T follicular helper cell (primary cell): ENCODE measurements at places on chromosomes 1 and 21.

- no peak for DNase-seq
Observed at GRCh38 chr1:113247782-113248181, 142.5 kb upstream of the MAGI3 start.

- no peak for DNase-seq
Observed at GRCh38 chr1:74012583-74012982, 185.4 kb downstream of the LRRIQ3 start.

GRCh38 chr1:96987186-96987703 lies 265.7 kb downstream of the PTBP2 start:
- DNase-seq = no peak

GRCh38 chr1:230787471-230787870 lies 40.3 kb downstream of the CAPN9 start:
- DNase-seq = no peak

GRCh38 chr1:56979986-56980755 lies 14.4 kb upstream of the C8B start:
- no peak for DNase-seq

GRCh38 chr1:9426291-9426711 lies 113.0 kb upstream of the SLC25A33 start:
- peak; percentile 78 for DNase-seq

DNA sequence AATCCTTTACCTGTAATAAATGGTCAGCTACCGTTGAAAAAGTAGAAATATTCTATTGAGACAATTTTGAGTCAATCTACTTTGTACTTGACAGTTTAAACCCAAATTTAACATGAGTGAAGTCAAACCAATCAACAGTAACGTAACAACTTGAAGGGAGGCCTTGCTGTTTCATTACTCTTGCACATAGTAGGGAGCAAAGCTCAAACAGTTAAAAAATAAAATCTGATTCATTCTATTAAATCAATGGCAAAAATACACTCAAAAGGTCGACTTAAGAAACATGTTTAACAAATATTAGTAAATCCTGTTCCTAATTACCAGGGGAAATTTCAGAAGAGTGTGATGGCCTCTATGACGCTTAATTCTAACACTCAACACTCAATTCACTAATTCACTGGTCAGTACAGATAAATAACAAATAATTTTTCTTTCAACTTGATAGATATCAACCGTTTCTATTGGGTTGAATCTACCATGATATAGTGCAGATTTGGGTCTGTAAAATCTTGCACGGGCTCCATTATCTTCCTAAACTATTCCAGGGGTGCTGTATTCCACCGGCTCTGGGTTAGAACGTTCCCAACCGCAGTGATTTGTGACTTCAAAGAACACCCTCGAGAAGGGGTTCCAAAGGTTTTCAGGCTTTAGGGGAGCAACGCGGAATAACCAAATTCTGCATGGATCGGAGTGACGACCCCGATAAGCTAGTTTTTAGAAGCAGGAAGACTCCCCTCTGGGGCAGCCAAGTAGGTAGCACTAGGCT lies 1.4 kb downstream of the TARBP1 start:
- DNase-seq = no peak

GRCh38 chr1:209456878-209457277 lies 126.6 kb upstream of the CAMK1G start:
- DNase-seq = no peak

DNA sequence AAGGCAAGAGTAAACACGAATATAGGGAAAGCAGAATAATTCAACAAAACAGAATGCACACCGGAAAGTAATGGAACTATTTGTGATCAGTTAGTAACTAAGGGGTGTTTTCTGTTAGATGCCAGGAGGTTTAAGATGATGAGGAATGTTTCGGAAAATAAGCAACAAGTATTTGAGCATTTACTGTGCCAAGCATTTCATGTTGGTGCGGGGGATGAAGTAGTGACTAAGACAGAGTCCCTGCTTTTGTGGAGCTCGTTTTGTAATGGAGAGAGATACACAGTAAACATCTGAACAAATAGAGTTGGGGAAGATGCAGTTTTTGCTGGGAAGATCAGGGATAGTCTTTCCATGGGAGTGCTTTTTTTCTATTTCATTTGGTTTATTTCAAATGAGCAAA lies 78.7 kb downstream of the DYRK1A start:
- DNase-seq = no peak

DNA sequence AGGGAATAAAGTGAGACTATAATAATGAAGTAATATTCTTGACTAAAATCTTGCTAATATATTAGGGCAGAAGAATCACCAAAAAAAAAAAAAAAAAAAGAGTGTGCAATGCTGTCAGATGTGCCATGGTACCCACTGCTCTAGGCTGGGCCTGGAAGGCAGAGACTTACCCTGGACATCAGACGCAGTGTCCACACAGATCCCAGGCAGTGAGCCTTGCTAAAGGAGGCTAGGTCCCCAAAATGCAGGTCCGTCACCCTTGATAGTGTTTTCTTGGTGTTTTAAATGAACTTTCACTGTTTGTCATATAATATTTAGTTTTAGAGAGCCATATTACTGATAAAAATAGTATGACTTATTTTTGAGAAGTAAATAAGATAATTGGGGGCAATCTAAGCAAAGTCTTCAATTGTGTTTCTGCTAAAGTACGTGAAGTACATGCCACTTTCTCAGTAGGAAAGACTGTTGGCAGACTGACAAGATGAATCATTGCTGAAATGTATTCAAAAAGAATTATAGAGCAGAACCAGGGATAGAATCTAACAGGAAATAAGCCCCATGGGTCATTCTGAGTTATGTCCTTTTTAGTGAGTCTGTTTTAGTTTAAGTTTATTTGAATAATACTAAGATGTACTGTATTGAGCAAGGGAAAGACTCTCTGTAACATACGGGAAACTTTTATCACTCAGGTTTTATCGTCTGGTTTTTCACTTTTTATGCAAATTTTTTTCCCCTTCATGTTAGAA lies 74.6 kb upstream of the PDC start:
- DNase-seq = no peak

DNA sequence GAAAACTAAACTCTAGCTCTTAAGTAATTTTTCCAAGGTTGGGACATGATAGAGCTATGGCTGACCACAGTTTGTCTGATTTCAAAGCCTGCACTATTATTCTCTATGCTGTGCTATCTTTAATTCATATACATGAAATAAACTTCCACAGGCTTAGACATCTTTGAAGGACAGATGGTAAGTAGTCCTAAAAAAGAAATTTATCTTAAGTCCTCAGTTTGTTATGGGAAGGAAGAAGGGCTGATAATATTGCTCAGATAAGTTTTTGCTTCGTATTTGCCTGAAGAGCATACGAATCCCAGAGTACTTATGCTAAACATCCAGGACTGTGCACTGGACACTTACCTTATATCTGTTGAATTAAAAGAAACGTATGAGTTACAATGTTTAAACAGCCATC lies 39.6 kb downstream of the VCAM1 start:
- DNase-seq = no peak

GRCh38 chr1:225712391-225712790 lies 59.5 kb upstream of the ENAH start:
- DNase-seq = no peak

DNA sequence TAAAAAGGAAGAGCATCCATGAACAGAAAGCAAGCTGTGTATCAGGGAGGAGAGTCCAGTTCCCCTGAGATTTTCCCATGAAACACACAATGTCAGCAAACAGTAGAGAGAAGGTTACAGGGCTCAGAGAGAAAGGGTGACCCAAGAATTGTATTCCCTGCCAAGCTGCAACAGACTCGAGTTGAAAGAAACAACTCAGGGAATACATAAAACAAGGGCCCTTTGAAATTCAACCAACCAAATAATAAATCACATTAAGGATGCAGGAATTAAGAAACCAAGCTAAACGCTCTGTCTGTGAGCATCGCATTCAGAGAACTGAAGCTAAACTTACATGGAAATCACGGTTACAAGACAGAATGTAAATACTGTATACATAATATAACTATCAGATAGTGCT lies 20.2 kb downstream of the S100A16 start:
- no peak for DNase-seq

- DNase-seq = no peak
Observed at GRCh38 chr1:198281911-198282310, 125.1 kb downstream of the NEK7 start.

DNA sequence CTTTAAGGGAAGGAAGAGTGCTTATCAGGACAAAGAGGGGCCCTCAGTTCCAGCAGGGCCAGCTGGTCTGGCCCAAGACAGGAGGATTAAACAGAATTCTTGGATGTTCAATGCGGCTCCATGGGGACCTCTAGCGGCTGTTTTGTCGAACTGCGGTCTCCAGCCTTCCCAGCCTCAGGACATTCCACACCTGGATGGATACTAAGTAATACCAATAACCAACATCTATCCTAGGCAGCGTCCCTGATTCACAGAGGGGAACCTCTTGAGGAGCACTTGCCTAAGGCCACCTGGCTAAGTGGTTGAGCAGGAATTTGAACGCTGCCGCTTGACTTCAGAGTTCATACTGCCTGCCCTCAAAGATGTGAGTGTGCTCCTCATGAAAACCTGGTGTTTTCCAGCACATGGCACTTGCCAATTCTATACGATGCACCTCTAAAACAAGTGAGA lies 15.5 kb upstream of the CD247 start:
- peak; percentile 38 for DNase-seq

DNA sequence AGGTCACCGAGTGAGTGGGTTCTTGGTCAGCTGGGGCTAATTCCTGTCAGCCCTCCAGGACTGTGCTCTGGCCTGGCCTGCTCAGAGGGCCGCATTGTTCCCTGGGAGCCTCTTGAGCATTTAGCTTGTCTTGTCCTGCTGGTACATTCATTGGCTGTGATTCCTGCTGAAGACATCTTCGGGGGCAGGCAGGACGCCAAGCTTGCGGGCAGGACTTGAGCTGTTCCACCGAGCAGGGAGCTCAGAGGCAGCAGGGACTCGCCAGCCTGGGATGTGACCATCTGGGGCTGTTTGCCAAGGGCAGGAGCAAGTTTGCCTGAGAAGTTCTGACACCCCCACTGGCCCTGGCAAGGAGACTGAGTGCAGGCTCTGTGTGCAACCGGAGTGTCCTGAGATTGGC lies 7.0 kb upstream of the SLC26A9 start:
- no peak for DNase-seq

- DNase-seq = no peak
Observed at GRCh38 chr21:28856588-28857250, 136.0 kb downstream of the LTN1 start.

DNA sequence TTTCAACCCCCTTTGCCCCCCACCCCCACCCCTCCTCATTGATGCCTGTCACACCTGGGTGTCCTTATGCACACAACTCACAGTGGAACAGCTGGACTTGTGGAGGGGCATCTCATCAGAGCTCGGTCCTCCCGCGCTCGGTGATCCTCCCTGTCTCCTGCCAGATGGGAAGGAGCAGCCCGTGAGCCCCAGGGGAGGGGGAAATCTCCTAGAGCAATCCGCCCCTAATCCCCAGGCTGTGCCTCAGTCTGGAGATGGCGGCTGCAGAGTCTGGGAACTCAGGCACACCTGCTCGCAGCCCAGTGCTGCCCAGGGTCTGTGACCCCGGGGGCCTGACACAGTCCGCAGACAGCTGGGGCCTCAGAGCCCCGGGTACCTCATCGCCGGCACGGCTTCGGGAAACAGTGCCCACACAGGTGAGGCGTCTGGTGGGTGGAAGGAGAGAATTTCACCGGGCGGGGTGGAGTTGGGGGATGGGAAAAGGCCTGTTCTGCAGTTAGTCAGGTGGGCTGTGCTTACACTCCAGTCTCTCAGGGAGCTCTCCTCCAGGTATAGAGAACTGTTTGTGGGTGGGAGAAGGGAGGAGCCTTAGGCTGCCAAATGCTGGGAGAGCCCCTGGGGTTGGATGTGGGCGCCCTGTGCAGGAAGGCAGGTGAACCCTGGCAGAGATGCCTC lies 29.3 kb downstream of the TMCC2 start:
- no peak for DNase-seq

DNA sequence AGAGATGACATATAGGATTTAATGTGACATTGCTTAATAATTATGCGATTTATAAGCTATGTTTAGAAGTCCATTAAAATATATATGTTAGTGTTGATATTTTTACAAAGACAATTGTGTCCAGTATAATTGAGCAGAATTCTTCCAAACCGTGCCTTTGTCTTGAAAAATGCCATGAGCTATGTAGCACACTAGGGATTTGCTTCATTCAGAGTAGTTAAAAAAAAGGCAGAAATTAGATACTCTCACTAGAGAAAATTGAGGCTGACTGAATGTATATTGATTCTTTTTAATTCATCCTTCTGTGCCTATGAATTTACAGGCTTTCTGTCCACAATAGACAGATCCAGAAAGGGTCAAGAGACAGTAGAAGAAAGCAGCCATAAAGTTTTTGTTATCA lies 429.0 kb downstream of the NEGR1 start:
- DNase-seq = no peak

- DNase-seq = no peak
Observed at GRCh38 chr1:245551536-245551935, 396.8 kb downstream of the KIF26B start.

GRCh38 chr1:107389410-107390396 lies 248.9 kb downstream of the NTNG1 start:
- no peak for DNase-seq

DNA sequence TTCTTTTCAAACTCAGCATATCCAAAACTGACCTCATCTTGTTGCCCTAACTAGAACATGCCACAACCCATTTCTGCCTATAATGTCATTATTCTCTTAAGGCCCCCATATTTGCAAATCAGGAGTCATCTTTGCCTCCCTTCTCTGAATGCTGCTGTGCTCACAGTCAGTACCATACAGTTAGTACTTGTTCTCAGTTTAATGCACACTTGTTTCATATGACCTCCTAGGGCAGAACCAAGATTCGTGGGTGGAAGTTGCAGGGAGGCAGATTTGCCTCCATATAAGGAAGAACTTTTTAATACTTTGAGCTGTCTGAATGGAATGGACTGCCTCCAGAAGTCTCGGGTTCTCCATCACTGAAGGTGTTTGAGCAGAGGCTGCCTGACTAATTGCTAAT lies 9.2 kb downstream of the CAP1 start:
- DNase-seq = no peak

DNA sequence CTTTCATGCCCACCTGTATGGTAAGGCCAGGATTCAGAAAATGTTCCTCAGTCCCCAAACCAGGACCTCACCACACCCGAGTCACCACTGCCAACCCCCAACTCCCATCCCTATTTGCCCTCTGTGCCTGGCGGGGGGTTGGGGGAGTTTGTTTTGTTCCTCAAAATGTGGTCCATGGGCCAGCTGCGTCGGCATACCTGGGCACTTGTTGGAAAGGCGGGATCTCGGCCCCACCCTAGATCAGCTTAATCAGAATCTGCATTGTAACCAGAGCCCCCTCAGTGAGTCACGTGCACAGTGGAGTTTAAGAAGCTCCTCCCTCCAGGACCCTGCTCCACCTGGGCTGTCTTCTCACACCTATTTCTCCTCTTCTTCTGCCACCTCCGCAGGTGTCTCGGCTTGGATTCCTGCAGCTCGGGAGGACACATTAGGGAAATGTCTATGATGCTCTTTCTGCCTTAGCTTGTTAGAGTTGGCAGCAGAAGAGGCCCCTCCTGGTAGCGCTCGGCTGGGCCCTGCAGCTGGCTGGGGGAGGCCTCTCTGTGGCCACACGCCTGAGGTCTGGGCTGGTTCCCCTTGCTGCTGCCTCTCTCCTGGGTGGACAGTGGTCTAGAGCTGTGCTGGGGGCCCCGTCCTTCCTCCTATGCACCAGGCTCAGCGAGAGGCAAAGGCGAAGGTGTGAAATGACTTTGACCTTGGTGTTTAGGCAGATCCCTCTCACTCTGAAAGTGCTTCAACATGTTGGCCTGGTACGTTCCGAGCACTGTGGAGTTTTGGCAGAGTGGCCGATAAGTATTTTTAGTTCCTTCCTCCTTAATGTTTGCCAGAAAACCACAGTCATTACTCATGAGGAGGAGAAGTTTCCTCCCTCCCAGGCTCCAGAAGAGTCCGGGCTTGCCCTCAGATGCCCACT lies 41.8 kb upstream of the CAMTA1 start:
- no peak for DNase-seq
